ENCODE measurements at places on chromosomes 5 and 9.

DNA sequence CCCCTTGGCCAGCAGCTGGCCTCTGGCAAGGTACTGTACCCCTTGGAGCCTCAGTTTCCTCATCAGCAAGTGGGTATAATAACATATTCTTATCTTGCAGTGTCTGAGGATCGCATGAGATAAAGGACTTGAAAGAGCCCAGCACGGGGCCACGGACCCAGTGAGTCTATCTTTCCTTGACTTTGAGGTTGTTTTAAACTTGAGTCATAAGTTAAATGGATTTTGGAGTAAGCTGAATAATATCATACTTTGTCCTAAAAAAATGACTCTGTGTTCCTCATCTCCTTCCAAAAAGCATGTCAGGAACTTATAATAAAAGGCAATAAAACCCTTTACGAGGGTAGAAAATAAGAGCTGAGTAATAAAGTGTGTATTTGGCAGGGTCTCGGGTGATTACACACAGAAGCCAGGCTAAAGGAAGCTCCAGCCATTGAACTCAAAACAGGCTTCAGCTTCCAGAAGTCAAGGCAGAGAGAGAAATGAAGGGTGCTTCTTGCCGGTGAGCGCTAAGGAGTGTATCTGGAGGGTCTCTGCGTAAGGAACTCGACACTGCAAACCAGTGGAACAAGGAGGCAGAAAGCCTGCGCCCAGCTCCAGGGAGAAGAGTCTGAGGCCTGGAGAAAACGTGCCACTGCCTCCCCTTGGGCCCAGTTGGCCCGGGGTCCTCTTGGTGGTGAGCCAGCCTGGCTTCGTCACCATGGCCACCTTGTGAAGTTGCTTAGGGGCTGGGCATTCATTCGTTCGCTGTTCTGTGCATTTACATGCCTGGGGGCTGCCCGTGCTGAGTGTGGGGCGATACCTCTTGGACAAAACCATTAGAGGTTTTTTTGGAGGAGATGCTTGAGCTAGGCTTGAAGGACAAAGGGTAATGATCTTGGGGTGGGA lies 72.4 kb upstream of the PHYKPL start:
- DNase-seq, result no peak

DNA sequence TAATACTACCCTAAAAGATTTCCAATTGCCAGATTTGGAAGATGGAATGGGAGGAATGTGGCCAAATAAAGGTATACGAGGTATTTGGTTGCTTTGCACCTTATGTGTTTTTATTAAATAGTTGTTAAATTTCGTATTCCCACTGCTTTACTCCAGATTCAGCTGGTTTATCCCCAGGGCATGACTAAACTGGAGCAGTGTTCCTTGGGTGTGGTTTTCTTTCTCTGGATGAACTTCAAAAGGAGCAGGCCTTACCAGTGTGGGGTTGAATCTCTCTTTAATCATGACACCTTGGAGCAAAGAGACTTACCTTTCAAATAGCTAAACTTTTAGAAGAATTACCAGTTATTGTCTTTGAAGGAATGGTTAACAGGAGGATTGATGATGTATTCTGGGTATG lies 121.7 kb upstream of the BNC2 start:
- no peak for DNase-seq

GRCh38 chr9:129309041-129309430 lies 131.0 kb upstream of the IER5L start:
- no peak for DNase-seq

DNA sequence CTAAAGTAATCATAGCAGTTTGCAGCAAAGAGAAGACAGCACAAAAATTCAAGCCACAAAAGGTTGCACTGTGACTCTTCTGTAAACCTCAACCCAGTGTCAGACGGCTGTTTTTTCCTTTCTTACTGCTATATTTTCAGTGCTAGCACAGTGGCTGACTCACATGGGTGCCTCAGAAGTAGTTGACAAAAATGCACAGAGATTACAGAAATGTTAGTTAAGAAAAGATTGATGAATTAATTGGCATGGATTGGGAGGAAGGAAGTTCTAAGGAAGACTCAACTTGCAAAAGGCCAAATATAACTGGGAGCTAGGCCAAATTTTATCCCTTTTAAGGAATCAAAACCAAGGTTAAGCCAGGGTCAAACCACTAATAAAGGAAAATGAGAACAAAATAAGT lies 43.7 kb upstream of the ITGA1 start:
- no peak for DNase-seq

DNA sequence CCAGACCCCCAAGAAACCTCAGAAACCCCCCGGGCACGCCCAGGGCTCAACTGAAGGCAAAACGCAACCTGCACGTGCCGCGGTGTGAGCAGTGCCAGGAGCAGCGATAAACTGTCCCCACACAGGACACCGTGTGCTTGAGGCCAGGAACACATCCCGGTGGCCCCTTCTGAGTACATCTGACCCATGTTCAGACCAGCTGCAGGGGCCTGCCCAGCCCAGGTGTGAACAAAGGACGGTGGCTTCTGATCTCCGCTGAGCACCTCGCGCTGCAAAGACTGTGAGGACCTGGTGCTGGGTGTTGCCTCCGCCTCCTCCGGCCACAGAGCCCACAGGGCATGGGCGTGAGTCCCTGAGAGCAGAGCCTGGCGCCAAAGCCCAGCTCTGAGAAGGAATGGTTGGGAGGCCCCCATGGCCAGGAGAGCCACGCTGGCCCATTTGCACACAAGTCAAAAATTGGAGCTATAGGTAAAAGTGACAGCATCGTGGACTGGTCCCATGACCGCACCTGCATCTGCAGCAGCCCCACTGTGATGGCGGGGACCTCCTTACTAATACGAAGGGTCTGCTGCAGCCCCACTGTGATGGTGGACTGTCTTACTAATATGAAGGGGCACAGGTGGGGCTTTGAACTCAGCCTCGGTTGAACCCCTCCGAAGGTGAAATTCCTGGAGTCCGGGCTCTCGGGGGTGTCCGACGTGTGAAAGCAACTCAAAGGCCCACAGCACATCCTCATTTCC lies 31.5 kb downstream of the NDUFS6 start:
- DNase-seq, result no peak

- DNase-seq, result no peak
These were observed 316.5 kb downstream of the ICE1 start for GRCh38 chr5:5738797-5739489.

DNA sequence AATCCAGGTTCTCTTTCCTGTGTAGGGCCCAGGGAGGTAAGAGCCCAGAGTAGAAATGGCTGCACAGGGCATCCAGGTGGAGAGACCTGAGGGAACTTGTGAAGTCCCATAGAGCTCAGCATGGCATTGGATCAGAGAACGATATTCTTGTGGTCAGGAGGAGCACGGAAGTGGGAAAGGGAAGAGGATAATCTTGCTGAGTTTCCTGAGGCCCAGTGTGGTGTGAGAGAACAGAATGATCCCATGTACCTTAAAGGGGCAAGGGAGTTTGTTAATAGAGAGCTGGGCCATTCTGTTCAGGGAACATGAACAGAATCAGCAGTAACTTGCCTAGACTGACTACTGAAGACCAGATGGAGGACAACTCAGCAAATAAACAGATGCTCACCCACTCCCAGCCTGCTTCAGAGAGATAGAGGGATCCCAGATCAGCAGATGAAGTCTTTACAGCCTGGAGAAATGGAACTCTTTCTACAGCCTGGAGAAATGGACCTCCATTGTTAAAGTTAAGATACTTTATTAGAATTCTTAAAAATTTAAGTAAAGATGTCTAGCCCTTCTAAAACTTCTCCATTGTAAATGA lies 119.7 kb upstream of the ELL2 start:
- no peak for DNase-seq

GRCh38 chr9:115758441-115758840 lies 395.1 kb upstream of the PAPPA start:
- no peak for DNase-seq

Measured in activated gamma-delta T cell (primary cell).